HT-29 (cell line): ENCODE measurements at places on chromosomes 4 and X. TPM values are rescaled to one million over a fixed set of nuclear protein-coding genes. Genes with fewer than 3 reads are reported as not detected.
A peak's percentile ranks its signal among the peaks of the same experiment; 100 is the strongest.

DNA sequence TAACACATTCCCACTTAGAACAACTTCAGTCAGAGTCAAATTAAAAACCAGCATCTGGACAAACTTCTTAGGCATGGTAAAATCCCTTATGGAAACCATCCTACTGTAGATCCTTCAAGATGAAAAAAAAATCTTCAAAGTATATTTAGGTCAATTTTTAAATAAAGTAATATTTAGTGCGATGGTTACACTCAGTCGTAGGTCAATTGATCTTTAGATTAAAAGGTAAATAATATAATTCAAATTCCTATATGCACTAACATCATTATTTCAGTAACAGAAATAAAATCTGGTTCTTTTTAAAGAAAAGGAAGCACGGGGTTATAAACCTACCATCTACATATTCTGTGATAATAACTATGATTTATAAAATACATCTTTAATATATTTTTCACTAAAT is at the start of gene UGT2A2:
UGT2A2 (minus strand) TSS at position 101 of the 400 bp plus-strand sequence; CDS start at position 99, 2 bp downstream.
- no peak for DNase-seq

DNA sequence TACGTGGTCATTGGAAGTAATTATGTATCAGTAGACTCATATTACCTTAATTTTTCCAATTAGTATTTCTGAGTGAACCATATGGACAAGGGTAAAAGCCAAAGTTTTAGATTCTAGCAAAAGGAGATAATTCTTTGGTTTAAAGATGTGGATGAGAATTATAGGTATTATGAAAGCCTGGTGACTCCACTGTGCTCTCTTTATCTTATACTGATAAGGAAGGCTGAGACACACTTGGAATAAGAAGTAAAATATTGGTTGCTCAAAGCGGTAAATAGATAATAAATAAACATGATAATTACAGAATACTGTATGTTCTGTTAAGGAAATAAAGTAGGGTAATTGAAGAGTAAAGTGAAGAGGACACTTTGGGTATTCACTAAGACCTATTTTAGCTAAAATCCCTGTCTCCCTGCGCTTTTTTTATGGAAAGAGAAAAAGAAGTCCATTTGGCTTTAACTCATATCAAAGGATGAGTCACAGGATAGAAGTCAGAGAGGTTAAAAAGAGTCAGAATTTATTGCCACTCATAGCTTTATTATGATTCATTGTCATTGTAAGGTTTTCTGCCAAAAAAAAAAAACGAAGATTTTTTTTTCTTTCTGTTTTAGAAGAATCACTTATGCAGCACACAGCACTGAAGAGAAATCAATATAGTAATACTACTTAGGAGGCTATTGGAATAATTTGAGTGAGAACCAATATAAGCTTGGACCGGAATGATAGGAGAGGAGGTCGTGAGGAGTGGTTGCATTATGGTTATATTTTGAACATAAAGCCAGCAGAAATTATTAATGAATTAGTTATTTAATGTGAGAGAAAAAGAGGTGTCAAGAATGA is 2463.1 kb downstream of the ARAP2 start:
- no peak for DNase-seq

GRCh38 chr4:143294310-143294709 is 42.4 kb upstream of the GAB1 start:
- no peak for DNase-seq

- DNase-seq = no peak
Measured at GRCh38 chr4:187840814-187841213, 154.8 kb upstream of the ZFP42 start.

- peak; percentile 40 for DNase-seq
Measured at GRCh38 chrX:153573984-153574383, 25.0 kb downstream of the CCNQ start.

KCNIP4 gene
- not detected in 2 replicates for total RNA-seq

AR gene
- not detected in 2 replicates for total RNA-seq

PAGE4 gene
- not detected in 2 replicates for total RNA-seq

ZNF157 gene
- not detected in 2 replicates for total RNA-seq

NDNF gene
- 0.64 TPM in 1 of 2 replicates, not detected in the other for total RNA-seq
